ENCODE measurements at places on chromosomes 6 and 20.

- DNase-seq = no peak
These were observed 65.4 kb downstream of the OR2J2 start for GRCh38 chr6:29236060-29236459.

GRCh38 chr20:61630391-61630650 lies 378.3 kb downstream of the CDH4 start:
- DNase-seq = no peak

GRCh38 chr6:9593554-9593953 lies 821.3 kb downstream of the TFAP2A start:
- no peak for DNase-seq

- no peak for DNase-seq
These were observed 63.0 kb downstream of the HUS1B start for GRCh38 chr6:593907-594212.

GRCh38 chr20:64216910-64217309 lies 38.6 kb upstream of the PCMTD2 start:
- no peak for DNase-seq

DNA sequence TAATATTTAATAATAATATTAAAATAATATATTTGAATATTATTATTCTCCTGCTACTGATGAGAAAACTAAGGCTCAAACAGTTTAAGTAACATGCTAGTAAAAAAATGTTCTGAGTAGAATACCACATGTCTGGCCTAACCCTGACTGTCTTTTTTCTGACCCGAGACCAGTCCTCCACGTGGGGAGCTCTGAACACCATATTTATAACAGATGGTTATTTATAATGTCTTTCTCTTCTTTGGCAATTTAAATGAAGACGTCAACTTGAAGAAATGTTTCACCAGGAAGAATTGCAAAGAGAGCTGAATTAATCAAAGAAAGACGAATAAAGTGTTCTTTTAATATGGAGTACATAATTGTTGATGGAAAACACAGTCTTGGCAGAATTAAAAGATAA lies 82.0 kb downstream of the SLC22A3 start:
- DNase-seq = no peak

DNA sequence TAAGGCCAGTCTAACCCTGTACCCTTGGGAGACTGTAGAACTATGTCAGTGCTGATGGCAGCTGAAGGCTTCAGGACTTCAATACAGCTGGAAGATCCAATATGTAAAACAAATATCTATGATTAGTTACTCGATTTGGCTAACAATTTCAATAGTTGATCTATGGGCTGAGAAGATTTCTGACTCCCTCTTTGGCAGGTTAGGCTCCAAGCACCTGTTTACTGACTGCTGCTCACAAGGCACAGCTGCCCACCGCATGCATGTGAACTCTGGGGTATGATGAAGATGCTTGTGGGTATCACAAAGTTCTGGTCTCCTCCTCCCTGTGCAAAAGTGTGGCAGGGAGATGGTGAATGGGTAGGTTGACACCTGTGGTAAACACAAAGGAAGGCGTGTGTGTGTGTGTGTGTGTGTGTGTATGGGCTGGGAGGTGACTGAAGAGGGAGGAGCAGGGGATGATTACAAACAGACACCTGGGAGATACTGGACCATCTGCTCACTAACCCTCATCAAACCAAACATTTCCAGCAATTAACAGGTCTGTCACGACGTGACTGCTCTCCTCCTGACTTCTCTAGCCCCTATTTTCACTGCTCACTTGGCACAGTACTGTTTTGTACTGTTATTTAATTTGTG lies 18.1 kb downstream of the ELMO2 start:
- no peak for DNase-seq

DNA sequence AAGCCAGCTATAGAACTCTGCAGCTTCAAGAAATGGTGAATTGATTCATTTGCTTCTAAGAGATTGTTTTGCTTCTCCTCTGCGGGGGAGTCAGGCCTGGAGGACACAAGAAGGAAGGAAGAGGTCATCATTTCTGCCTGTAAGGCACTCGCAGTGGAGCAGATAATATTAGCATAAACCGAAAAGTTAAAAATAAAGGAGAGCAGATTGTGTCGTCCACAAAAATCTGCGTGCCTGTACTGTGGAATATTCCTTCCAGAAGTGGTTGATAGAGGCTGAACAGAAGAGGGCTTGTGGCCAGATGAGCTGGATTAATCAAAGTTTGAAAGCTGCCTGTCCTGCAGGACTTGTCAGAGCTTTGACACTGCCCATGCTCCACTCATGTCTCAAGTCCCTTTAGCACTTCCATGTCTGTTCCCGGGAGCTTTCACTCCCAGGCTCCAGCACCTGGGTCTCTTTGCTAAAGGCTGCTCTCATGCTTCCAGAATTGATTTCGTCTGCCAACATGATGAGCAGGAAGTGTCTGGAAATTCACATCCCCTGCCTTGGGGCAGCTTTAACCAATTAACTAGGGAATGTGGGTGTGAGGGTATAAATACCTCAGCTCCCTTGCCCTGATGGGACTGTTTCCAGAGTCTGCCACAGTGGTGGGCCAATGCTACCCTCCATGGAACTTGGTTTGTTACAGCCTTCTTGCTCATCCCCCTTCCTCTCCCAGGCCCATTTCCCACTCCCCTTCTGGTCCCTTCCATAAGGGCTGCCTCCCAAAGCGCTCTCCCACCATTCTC lies 65.1 kb upstream of the STX16 start:
- no peak for DNase-seq

DNA sequence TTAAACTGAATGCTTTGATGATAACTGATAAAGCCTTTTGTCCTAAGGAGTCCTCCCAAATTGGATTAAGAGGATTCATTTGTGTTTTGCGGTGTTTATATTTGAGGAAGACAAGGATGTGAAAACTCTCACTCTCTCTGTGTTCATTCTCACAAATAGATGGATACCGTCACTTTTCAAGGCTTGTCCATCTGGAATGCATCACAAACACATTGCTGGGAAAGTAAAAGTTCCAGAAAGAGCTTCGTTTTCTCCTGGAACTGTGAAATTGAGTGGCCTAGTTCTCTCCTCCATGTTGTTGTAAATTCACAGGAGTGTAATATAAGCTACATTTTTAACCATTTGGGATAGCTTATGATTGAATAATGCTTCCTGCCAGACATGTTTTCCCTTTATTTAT lies 581.6 kb upstream of the FLRT3 start:
- DNase-seq = no peak

GRCh38 chr20:12276011-12276673 lies 358.4 kb downstream of the BTBD3 start:
- DNase-seq = no peak

DNA sequence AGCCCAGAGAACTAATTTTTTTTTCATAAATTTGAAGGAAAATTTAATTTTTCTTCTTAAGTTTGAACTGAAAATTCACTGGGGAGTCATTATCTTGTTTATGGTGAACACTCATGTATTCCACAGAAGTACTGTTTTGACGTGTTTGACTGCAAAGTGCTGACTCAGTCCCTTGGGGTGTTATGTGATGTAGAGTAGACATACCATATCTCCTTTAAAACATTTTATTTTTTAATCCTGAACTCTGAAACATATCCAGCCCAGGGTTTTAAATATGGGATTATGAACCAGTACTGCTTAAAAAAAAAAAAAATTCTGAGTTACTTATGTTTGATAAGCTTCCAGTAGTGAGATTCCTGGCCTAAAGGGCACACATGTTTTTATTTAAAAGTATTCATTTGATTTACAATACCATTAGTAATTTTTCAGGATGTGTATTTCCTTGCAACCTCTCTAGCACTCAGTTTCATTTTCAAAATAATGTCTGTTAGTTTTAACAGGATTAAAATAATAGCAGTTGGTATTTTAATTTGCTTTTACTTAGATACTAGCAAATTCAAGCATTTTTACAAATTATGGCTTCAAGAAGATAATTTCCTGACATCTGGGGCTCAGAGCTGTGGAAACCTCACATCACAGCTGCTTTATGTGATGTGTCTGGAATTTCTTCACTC lies 81.7 kb upstream of the PDE10A start:
- no peak for DNase-seq

Data from activated CD8-positive, alpha-beta memory T cell treated with anti-CD3 and anti-CD28 coated beads for 4 hours (primary cell).